Activated T-cell treated with anti-CD3 and anti-CD28 coated beads, Interleukin-2, amount 50 U/mL, for 48 hours (primary cell): ENCODE measurements at places on chromosomes 7 and 10.

GRCh38 chr7:20113427-20114027, 103.7 kb downstream of the MACC1 start:
- no peak for DNase-seq

DNA sequence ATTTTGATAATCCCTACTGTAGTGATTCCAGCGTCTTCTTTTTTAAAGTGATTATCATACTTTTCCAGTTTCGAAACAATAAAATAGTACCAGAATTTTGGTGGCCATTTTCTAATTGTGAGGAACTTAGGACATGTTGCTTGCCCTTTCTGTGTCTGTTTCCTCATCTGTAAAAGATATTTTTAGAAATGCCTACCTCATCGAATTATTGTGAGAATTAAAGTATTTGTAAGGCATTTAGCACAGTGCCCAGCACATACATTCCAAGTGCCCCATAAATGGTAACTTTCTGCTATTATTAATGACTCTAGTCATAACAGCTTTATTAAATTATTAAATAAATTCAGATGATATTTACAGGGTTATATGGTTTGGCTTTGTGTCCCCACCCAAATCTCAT, 3.7 kb downstream of the CFAP69 start:
- DNase-seq: no peak

GRCh38 chr7:105156731-105157130, 142.7 kb downstream of the KMT2E start:
- no peak for DNase-seq

DNA sequence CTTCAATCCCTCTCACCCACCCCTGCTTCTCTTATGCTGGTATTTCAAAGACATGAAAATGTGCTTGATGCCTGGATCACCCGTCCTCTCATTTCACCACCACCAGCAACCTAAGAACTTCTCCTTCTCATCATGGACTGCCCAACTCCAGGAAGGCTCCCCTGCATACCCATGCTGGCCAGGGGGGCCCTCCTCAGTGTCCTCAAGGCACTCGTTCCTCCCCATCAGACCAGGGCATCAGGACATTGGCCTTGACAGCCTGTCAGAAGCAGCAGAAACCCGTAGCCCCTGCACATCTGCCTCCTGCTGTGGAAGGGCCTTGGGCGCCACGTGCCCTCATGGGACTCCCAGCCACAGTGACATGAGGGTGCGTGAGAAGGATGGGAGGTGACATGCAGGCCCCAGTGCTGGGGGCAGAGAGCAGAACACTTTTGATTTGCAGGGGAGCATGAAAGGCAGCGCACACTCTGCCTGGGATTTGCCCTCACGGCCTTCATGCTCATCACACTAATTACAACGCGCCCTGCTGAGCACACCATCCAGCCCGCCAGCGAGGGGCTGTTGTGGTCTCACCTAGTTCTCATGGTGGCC, 1.9 kb upstream of the HSPA12A start:
- no peak for DNase-seq

DNA sequence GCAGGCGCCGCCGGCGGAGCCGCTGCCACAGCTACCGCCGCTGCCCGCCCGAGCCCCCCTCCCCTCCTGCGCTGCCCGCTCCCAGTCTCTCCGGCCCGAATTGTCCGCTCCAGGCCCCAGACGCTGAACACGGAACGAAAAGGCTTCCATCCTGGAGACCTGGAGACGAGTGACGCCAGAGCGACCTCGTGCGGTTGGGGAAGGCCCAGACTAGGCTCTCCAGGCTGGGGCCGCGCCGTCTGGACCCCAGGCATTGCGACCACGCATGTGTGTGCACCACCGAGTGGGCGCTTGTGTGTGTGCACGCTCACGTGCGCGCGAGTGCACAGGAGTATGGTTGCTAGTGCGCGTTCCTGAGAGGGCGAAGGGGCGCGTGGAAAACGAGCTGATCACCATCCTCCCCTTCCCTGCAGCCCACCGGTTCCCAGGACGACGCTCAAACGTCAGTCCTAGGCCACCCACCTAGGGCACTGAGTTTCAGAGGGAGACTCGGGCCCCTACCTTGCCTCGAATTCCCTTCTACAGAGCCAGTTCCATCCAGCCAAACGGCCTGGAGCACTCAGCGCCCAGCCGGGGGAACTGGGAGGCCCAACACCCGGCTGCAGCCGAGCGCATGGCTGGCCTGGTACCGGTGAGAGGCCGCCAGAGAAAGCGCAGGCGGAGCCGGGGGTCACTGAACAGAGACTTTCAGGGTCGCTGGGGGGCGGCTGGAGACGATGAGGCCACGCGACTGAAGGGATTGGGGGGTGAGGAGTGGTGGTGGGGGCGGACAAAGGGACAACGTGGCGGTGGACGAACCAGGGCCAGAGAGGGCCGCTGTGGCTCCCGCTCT, 11.6 kb downstream of the LBX1 start:
- peak; percentile 62 for DNase-seq

GRCh38 chr10:63896992-63897391, 375.8 kb downstream of the REEP3 start:
- DNase-seq: no peak

DNA sequence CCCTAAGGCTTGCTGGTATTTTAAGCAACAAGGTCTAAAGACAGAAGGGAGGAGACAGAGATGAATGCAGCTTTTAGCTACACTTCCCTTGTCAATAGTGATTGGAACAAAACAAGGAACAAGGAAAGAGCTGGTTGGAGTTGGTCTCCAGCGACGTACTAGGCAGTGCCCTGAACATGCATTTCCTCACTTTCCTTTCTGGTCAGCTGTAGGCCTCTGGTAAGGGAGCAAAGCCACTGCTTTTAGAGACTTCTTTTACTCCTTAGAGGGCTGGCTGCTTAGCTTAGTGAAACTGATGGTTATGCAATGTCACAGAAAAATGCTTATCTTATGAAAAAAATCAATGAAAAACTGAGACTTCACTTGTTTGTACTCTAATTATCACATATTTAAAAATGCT, 75.5 kb upstream of the TRIL start:
- no peak for DNase-seq

GRCh38 chr7:113015034-113015645, 71.5 kb downstream of the GPR85 start:
- DNase-seq: no peak

- DNase-seq: no peak
Observed at GRCh38 chr7:43118313-43118712, 5.9 kb downstream of the HECW1 start.
